ENCODE measurements at places on chromosomes 3 and 15. TPM values are rescaled to one million over a fixed set of nuclear protein-coding genes. Genes with fewer than 3 reads are reported as not detected.

GRCh38 chr15:41876007-41876406 lies 17.8 kb downstream of the SPTBN5 start:
- peaks cover 1% of the 10 kb centered on the region for H3K4me1 ChIP-seq
- no peaks in the 10 kb centered on the region for H3K36me3 ChIP-seq
- H3K4me3 ChIP-seq, result no peak overlapping the region
- DNase-seq, result no peak

DNA sequence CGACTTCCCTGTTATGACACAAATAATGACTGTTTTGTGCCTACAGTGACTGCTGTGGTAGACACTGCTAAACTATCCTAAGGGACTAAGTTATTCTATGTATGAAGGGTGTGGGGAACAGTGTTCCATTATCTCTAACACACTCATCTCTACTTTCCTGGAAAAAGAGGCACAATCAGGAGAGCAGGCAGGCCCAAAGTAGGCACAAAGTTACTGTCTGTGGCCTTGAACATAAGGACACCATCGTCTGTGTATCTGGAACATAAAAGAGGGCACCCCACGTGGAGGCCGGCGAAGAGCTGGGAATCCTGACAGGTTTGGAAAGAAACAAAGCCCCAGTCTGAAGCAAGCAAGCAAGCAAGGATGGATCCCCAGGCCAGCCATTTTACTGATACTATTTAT lies 1.5 kb downstream of the ABCC5 start:
- peaks cover 6% of the 10 kb centered on the region for H3K4me1 ChIP-seq
- peaks cover 8% of the 10 kb centered on the region for H3K27me3 ChIP-seq
- no peak overlapping the region for H3K4me3 ChIP-seq
- no peak for DNase-seq
- peaks cover 5% of the 10 kb centered on the region for H3K36me3 ChIP-seq

DNA sequence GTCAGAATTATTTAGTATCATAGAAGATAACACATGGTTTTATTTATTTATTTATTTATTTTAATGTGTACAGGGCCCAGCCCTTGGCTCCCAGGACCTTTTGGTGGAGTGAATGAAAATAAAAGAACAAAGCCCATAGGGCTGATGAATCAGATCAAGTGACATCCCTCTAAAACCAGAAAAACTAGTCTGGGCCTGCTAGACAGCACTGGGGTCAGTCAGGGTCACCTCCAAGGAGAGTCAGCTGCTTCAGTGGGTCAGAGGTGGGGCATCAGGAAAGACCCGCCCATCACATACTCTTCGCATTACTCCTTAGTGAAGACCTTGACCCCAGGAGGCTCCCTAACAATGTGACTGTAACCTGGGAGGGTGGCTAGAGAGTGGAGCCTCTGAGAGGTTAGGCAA lies 12.8 kb downstream of the PPCDC start:
- no peaks in the 10 kb centered on the region for H3K27me3 ChIP-seq
- no peak overlapping the region for H3K4me3 ChIP-seq
- no peaks in the 10 kb centered on the region for H3K36me3 ChIP-seq

GRCh38 chr3:128446821-128447220 lies 19.9 kb downstream of the DNAJB8 start:
- no peak overlapping the region for H3K4me3 ChIP-seq
- peaks cover 19% of the 10 kb centered on the region for H3K27me3 ChIP-seq
- no peaks in the 10 kb centered on the region for H3K36me3 ChIP-seq
- no peak overlapping the region for H3K27ac ChIP-seq
- no peaks in the 10 kb centered on the region for H3K4me1 ChIP-seq

CCDC9B gene
- 1.7 TPM for total RNA-seq

REC114 gene
- not detected for total RNA-seq

Data from T-cell (primary cell).